Stomach (tissue), 19 donors: ENCODE measurements at places on chromosomes 3 and 15.

DNA sequence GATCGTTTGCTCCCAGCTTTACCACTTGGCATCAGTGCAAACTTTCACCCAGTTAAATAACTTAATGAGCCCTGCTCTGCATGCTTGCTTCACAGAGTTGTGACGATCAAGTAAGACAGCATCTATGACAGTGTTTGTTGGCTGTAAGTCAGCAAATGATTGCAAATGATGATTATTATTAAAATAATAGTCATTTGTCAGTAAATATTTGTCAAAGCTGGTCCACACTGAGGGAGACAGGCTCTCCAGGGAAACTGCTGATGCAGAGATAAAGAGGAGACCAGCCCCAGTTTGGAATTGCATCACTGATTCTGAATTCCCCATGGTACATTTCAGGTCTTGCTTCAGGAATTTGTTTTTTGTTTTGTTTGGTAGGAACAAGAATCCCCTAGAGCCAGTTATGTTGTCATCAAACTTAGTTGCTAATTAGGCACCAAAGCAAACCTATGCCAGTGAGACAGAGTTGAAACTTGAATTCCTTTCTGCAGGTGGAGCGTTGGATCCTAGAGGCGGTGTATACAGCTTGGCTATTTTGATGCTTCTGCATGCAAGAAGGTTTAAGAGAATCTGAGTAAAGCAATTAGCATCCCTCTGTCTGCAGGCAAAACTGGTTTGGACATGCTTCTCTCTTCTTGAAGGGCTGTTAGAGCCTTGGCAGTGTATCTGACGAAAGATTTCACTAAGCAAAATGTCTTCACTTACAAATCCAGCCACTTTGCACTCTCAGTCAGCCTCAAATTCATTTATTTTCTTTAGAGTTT, 338.6 kb upstream of the TPRG1 start:
- DNase-seq = peak; percentile 15

GRCh38 chr3:155984791-155985417, 114.5 kb downstream of the GMPS start:
- no peak for DNase-seq

DNA sequence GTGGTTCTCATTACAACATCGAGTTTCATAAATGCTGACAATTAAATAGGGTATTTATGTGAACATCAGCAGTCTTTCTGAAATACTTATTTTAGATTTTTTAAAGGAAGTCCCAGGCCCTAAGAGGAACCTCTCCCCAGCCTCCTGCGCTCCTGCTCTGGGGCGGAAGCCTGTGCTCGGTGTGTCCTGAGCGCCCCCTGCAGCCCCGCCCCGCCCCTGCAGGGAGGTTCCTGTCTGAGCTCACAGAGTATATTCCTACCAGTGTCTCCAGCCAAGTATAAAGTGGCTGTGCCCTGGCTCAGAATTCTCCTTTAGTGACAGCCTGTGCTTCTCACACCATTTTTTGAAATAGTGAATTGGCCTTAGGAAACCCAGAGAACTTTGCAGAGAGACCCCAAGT, 567.9 kb downstream of the GOLGA6L6 start:
- no peak for DNase-seq

GRCh38 chr3:188911026-188911850, 260.5 kb upstream of the TPRG1 start:
- DNase-seq = no peak

GRCh38 chr3:29348316-29348715, 67.4 kb downstream of the RBMS3 start:
- DNase-seq = no peak

DNA sequence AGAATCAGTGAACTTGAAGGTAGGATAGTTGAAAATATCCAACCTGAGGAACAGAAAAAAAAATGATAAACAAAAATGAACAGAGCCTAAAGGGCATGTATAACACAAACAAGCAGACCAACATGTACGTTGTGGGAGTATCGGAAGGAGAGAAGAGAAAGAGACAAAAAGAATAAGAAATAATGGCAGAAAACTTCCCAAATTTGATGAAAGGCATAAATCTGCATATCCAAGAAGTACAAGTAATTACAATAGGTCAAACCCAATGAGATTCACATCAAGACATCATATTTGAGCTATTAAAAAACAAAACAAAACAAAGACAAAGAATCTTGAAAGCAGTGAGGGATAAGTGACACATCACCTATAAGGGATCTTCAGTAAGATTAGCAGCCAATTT, 38.1 kb upstream of the ATP13A5 start:
- no peak for DNase-seq

DNA sequence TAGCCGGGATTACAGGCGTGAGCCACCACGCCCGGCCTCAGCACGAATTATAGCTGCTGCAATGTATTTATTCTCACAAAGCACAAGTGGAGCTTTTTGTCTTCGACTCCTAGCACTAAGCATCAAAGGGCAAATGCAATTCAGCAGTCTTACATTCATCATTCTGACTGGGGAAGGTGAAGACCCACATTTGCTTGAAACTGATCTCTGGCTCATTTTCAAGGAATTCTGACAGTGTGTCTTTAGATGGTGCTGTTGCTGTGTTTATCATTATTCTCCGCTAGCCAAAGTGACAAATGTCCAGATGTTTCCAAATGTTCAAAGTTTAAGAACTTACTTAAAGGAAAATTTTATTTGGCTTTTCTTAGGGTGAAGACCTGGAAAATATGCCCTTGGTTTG, 55.9 kb downstream of the SGO1 start:
- no peak for DNase-seq

GRCh38 chr3:194870394-194871110, 184.9 kb downstream of the FAM43A start:
- DNase-seq = no peak

DNA sequence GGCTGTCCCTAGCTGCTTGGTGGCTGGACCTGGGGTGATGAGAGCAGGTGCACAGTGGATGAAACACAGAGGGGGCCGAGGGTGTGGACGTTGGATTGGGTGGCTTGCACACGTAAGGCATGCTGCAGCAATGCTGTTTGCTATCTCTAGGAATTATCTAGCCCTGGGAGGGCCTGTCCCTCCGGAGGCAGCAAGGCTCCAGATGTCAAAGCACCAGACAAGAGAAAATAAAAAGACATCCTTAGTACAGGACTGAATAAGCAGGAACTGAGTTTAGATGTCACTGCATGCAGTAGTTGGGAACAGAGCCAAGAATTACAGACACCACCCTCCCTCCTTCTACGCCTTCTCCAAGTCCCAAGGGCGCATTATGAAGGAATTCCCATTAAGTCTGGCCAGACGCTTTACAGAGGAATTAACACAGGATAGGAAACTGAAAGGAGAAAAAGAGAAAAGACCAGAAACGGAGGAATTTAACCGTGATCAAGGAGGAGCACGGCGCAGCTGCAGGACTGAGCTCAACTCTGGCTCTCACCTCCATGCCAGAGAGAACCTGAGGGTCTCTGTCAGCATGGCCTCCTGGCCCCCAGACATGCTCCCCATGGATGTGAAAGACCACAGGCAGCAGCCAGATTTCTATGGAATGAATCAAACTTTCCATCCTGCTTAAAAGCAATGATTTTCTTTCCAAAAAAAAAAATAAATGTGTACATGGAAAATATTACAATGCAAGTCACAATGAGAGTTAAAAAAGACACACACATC, 13.8 kb downstream of the ATP10A start:
- DNase-seq = no peak

- DNase-seq = no peak
Measured at GRCh38 chr3:105459566-105460290, 93.0 kb downstream of the ALCAM start.

- DNase-seq = no peak
Measured at GRCh38 chr3:104878395-104878794, 488.3 kb upstream of the ALCAM start.

DNA sequence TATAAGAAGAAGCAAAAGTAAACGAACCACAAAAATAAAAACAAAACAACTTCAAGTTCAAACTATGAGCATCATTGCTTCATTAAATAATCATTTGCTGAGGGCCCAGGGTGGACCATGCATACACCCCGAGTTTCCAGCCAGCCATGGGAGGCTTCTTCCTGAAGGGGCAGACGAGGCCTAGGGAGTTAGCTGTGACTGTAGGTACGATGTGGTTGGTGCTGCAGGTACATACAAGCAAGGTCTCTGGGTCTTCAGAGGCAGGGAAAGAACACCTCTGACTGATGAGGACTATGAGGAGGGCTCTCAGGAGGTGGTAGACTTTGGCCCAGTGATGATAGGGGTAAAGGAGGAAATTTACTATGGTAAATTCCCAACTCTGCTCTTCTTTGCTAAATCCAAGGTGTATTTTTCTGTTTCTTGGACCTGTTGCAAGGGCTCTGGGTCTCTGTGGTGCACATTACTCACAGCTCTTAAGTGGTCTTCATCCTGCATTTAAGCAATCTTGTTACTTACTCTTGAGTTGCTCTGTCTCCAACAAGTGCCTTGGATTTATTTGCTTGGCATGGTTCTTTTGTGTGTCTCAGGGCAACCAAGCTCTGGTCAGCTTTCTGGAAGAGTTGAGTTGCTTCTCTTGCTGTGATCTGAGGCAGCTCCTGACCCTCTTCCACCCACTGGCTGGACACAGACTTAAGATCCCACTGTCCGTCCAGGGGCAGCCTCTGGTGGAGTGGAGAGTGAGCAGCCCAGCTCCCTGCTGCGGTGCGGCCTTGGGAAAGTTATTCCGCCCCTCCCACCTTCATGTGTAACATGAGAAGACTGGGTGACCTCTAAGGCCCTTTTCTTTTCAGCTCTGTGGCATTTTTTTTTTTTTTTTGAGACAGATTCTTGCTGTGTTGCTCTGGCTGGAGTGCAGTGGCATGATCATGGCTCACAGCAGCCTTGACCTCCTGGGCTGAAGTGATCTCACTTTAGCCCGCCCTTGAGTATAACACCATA, 56.1 kb upstream of the KIF23 start:
- DNase-seq = peak; percentile 54

- DNase-seq = no peak
Measured at GRCh38 chr3:192914848-192915247, 2.8 kb downstream of the MB21D2 start.

- peak; percentile 67 for DNase-seq
Measured at GRCh38 chr3:120284747-120285507, at the start of gene GPR156. Gene GPR156 (minus strand): TSS chr3:120285222. CDS start chr3:120244098, 41,124 bp downstream.

DNA sequence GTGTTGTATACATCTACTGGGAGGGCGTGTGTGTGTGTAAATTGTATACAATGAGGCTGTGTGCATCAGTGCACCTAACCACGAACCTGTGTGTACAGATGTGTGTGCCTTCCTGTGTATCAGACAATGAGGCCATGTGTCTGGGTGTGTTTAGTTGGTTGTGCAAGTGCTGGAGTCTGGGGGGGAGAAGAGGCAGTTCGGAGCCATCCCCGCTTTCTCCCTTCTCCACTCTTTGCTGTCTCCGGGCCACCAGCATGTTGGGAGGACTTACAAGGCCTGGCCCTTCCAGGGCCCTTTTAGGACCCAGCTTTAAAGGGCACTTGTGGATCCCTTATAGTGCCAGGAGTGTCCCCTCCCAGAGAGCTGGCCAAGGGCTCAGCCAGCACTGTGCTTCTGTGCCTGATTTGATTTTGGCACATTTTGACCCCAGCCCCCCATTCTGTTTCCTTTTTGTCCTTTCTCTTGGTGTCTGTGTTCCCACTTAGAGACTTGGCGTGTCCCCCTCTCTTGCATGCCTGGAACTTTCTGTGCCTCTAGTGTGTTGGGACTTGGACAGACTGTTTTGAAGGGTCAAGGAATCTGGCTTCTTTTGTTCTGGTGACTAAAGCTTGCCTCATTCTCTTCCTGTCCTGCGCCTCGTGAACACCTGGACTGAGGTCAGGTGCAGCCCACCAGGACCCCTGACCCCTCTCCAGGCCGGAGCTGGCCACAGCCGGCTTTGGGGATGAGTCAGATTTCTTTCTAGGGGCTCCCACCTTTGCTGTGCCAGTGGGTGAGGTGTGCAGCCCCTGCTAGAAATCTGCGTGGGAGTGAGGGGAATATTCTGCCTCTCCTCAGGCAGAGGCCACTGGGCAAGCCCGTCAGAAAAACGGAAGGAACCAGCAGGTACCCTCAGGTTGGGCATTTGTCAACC, 1.5 kb downstream of the CTDSPL start:
- DNase-seq = no peak

- DNase-seq = peak; percentile 83
Measured at GRCh38 chr15:74631935-74632560, 16.4 kb downstream of the CLK3 start.

DNA sequence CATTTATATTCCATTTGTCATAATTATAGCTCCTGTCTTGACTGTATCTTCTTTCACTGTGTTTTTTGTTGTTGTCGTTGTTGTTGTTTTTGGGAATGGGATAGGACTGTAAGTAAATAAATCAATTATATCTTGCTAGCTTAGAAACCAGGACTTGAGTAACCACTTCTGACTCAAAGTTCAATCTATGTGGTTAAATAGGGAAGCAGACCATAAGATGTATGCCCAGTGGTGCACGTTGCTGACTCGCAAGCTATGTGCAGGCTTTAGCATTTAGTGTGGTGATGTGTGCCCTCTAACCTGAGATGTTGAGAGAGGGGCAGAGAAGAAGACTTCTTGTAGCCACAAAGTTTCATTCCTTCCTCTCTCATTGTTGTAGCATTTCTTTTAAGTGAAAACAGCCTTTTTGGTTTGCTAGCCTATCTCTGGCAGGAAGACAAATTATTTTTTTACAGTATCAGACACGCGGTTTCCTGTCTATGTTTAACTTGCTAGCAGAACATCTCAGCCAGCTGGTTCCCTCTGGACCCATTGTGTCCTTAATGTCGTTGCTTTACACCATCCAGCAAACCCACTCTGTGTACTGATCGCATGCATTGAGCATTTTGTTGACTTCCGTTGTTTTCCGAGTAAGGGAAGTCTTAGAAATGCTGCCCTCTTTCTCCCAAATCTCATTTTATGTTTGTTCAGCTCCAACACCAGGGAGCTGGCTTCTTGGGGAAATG, 52.1 kb downstream of the TGFBR2 start:
- peak; percentile 71 for DNase-seq

DNA sequence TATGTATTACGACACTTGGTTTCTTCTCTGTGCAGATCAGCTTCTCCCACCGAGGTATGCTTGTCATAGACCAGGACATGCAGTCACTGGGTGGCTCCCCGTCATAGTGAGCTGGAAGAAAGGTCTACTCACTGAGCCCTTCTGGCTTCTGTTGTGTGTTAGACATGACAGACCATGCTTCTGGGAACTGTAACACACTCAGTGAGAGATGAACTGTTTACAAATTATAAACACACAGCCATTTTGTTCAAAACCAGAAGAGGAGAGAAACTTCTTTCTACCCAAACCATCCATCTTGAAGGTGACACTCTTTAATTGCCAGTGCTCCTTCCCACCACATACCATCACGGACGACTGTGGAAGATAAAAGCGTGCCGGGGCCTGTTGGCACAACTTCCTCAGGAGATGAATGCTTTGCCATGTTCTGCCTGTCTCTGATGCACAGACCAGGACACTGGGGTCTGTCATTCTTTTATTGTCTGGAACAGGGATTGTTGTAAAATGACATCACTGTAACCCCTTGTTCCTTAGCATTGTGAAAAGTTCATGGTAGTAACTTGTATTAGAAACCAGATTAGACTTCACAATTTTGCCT, 214.3 kb downstream of the MCTP2 start:
- no peak for DNase-seq

DNA sequence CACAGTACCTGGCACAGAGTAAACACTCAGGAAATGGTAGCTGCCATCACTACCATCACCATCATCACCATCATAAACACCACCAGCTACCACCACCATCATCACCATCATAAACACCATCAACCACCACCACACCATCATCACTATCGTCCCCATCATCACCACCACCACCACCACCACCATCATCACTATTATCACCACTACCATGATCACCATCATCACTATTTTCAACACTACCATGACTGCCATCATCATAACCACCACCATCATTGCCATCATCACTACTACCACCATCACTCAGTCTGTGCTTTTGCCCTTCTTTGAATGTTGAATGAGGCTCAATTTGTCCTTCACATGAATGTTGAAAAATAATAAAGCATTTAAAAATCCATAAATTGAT, 21.2 kb upstream of the IL16 start:
- no peak for DNase-seq
